Lower lobe of right lung (tissue), 2 donors: ENCODE measurements at places on chromosomes 13 and 19. TPM values are rescaled to one million over a fixed set of nuclear protein-coding genes. Genes with fewer than 3 reads are reported as not detected.

GRCh38 chr19:4985551-4985991 is 16.7 kb downstream of the KDM4B start:
- H3K27ac ChIP-seq: no peak overlapping the region
- H3K27me3 ChIP-seq: no peaks in the 10 kb centered on the region
- peaks cover 5% of the 10 kb centered on the region for H3K36me3 ChIP-seq
- DNase-seq: no peak

- no peaks in the 10 kb centered on the region for H3K36me3 ChIP-seq
- no peak for DNase-seq
- H3K27ac ChIP-seq: no peak overlapping the region
- H3K4me1 ChIP-seq: peaks cover 23% of the 10 kb centered on the region
Observed at GRCh38 chr19:1749373-1750342, 3.6 kb upstream of the ONECUT3 start.

- H3K36me3 ChIP-seq: no peaks in the 10 kb centered on the region
- peaks cover 28% of the 10 kb centered on the region for H3K27me3 ChIP-seq
- H3K4me1 ChIP-seq: no peaks in the 10 kb centered on the region
- H3K27ac ChIP-seq: no peak within 1 kb of the TSS
- no peak within 1 kb of the TSS for H3K4me3 ChIP-seq
Observed at GRCh38 chr19:51458051-51458645, at the start of gene SIGLEC8. TSS of gene SIGLEC8 (minus strand) at chr19:51458454. CDS start at chr19:51458387, 67 bp downstream.

- no peak overlapping the region for H3K27ac ChIP-seq
- no peaks in the 10 kb centered on the region for H3K27me3 ChIP-seq
- DNase-seq: no peak
- H3K4me1 ChIP-seq: no peaks in the 10 kb centered on the region
- no peaks in the 10 kb centered on the region for H3K36me3 ChIP-seq
Observed at GRCh38 chr13:51283371-51283770, 56.1 kb upstream of the SERPINE3 start.

DNA sequence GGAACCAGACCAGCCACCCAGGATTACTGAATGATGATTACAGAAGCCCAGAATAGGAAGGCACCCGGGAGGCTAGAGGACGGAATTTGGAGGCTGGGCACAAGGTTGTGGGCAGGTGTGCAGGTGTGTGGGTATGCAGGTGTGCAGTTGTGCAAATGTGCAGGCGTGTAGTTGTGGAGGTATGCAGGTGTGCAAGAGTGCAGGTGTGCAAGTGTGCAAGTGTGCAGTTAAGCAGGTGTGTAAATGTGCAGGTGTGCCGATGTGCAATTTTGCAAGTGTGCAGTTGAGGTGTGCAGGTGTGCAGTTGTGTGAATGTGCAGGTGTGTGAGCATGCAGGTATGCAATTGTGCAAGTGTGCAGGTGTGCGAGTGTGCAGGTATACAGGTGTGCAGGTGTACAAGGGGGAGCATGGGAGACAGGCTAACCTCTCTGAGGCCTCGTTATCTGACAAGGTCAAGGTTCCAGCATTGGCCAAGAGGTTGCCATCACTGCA is 131.8 kb downstream of the KCTD15 start:
- H3K27me3 ChIP-seq: no peaks in the 10 kb centered on the region
- no peak for DNase-seq
- no peaks in the 10 kb centered on the region for H3K4me1 ChIP-seq
- no peak overlapping the region for H3K4me3 ChIP-seq
- no peaks in the 10 kb centered on the region for H3K36me3 ChIP-seq

- H3K36me3 ChIP-seq: peaks cover 51% of the 10 kb centered on the region
- H3K4me1 ChIP-seq: no peaks in the 10 kb centered on the region
- H3K4me3 ChIP-seq: no peak overlapping the region
- DNase-seq: no peak
- no peak overlapping the region for H3K27ac ChIP-seq
Observed at GRCh38 chr13:49265822-49266221, 18.1 kb downstream of the CDADC1 start.

ZNF726 gene
- total RNA-seq: 3.2 TPM

GRCh38 chr19:11551603-11552235 is 7.3 kb downstream of the ELOF1 start:
- peaks cover 3% of the 10 kb centered on the region for H3K4me1 ChIP-seq
- H3K36me3 ChIP-seq: peaks cover 38% of the 10 kb centered on the region
- H3K4me3 ChIP-seq: no peak overlapping the region
- no peaks in the 10 kb centered on the region for H3K27me3 ChIP-seq
- no peak for DNase-seq

C2CD4C gene
- total RNA-seq: 2.2 TPM

DNA sequence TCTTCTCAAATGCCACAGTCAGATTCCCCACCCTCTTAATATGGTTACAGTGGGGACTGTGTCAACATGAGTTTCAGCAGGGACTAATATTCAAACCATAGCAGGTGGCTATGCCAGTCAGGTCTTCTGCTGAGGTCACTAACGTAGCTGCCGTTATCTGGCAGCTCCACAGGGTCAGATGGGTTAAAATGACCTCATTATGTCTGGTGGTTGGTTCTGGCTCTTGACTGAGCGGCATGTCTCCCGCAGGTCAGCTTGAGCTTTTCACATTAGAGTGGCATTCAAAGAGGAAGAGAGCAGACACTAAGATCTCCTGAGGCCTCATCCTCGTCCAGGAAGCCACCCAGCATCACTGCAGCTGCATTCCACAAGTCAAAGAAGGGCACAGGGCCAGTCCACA is 21.4 kb upstream of the IPO5 start:
- no peak for DNase-seq
- no peaks in the 10 kb centered on the region for H3K27me3 ChIP-seq
- no peaks in the 10 kb centered on the region for H3K4me1 ChIP-seq
- no peaks in the 10 kb centered on the region for H3K36me3 ChIP-seq

C19orf33 gene
- total RNA-seq: 35.6 TPM

DNA sequence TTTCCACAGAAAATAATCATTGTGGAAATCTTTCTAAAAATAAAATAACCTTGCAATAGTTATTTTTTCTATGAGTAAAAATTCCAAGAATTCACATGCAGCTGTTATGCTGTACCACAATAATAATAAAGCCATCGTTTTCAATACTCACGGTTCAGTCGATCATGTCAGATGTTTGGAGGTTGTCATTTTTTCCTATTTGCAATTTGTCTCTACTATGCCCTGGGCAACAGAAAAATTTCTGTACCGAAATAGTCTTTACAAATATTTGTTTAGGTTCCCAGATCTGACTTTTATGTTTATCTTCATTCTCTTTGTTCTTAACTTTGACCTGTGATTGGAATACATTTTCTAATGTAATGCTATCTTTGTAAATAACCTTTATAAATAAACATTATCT is 79.7 kb downstream of the ESD start:
- H3K4me1 ChIP-seq: no peaks in the 10 kb centered on the region
- peaks cover 21% of the 10 kb centered on the region for H3K36me3 ChIP-seq
- no peaks in the 10 kb centered on the region for H3K27me3 ChIP-seq
- no peak overlapping the region for H3K27ac ChIP-seq
- no peak overlapping the region for H3K4me3 ChIP-seq
- DNase-seq: no peak

GRCh38 chr19:8331263-8331845 is 10.1 kb downstream of the RPS28 start:
- H3K27ac ChIP-seq: no peak overlapping the region
- peaks cover 30% of the 10 kb centered on the region for H3K27me3 ChIP-seq
- peaks cover 21% of the 10 kb centered on the region for H3K4me1 ChIP-seq

IGFLR1 gene
- total RNA-seq: 17.1 TPM

GRCh38 chr13:103525530-103525929 is 459.3 kb upstream of the SLC10A2 start:
- H3K27me3 ChIP-seq: no peaks in the 10 kb centered on the region
- no peak for DNase-seq
- no peak overlapping the region for H3K4me3 ChIP-seq
- no peaks in the 10 kb centered on the region for H3K36me3 ChIP-seq

SYT5 gene
- total RNA-seq: not detected

DCT gene
- total RNA-seq: 0.18 TPM

DNA sequence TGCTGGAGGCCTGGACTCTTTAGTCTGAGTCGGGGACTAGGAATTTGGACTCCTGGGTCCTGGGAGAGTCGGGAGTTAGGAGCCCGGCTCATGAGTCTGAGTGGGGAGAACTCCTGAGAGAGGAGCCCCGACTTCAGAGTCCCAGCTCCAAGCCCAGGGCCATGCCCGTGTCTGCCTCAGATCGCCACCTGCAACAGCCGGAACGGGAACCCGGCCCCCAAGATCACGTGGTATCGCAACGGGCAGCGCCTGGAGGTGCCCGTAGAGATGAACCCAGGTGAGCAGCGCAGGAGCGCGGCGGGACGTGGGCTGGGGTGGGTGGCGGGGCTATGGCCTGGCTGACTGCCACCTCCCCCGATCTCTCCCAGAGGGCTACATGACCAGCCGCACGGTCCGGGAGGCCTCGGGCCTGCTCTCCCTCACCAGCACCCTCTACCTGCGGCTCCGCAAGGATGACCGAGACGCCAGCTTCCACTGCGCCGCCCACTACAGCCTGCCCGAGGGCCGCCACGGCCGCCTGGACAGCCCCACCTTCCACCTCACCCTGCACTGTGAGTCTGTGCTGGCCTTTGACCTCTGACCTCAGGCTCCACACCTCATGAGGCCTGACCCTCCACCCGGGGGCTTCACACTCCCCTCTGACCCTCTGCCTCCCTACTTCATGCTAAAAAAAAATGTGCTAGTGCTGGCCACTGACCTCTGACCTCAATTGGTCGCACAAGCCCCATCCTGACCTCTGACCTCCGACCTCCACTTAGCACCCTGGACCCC is 4.4 kb downstream of the BCAM start:
- H3K27me3 ChIP-seq: no peaks in the 10 kb centered on the region
- no peak overlapping the region for H3K27ac ChIP-seq
- H3K4me1 ChIP-seq: peaks cover 20% of the 10 kb centered on the region

- no peaks in the 10 kb centered on the region for H3K36me3 ChIP-seq
- H3K4me1 ChIP-seq: no peaks in the 10 kb centered on the region
Observed at GRCh38 chr13:108437496-108437895, 168.0 kb downstream of the TNFSF13B start.

APC2 gene
- 0.12 TPM for total RNA-seq

GRCh38 chr13:74555276-74555625 is 421.0 kb upstream of the KLF12 start:
- no peaks in the 10 kb centered on the region for H3K36me3 ChIP-seq
- no peak overlapping the region for H3K4me3 ChIP-seq
- DNase-seq: no peak

DNA sequence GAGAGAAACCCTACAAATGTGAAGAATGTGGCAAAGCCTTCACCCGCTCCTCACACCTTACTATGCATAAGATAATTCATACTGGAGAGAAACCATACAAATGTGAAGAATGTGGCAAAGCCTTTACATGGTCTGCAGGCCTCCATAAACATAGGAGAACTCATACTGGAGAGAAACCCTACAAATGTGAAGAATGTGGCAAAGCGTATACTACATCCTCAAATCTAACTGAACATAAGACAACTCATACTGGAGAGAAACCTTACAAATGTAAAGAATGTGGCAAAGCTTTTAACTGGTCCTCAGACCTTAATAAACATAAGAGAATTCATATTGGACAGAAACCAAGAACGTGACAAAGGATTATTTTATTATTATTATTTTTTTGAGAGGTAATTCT is 30.7 kb downstream of the ZNF486 start:
- H3K27me3 ChIP-seq: no peaks in the 10 kb centered on the region
- H3K27ac ChIP-seq: no peak overlapping the region
- no peak overlapping the region for H3K4me3 ChIP-seq

DNA sequence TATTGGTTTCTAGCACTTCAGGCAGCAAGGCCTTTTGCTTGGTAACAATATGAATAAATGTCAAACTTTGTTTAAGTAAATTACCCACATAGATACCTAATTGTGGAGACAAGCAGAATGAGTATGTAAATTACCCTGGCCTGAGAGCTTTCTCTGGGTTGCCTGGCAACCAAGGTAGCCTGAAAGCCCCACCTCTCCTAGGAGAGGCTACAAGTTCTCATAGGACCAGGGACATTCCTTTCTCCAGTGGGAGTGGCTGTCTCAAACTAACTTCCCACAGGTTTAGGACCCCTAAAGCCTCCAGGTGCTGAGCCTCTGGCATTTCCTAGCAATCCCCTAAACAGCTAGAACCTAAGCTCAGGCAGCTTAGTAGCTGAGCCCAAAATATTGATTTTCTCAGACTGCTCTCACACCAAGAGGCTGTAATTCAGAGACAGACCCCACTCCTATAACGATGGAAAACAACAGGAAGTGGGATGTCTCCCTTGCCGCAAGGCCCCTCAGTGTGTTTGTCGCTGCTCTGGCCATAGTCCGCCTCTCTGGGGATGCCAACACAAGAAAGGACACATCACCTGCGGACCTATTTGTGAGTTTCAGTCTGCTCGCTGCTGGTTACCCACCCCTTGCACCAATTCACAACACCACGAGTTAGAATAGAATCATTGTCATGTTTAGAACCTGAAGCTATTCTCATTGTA is 207.3 kb downstream of the DLEU7 start:
- H3K4me3 ChIP-seq: no peak overlapping the region
- no peaks in the 10 kb centered on the region for H3K27me3 ChIP-seq
- H3K36me3 ChIP-seq: no peaks in the 10 kb centered on the region
- peak overlapping the region; percentile 71 for H3K27ac ChIP-seq
- no peak for DNase-seq

OR7A5 gene
- total RNA-seq: not detected

DNA sequence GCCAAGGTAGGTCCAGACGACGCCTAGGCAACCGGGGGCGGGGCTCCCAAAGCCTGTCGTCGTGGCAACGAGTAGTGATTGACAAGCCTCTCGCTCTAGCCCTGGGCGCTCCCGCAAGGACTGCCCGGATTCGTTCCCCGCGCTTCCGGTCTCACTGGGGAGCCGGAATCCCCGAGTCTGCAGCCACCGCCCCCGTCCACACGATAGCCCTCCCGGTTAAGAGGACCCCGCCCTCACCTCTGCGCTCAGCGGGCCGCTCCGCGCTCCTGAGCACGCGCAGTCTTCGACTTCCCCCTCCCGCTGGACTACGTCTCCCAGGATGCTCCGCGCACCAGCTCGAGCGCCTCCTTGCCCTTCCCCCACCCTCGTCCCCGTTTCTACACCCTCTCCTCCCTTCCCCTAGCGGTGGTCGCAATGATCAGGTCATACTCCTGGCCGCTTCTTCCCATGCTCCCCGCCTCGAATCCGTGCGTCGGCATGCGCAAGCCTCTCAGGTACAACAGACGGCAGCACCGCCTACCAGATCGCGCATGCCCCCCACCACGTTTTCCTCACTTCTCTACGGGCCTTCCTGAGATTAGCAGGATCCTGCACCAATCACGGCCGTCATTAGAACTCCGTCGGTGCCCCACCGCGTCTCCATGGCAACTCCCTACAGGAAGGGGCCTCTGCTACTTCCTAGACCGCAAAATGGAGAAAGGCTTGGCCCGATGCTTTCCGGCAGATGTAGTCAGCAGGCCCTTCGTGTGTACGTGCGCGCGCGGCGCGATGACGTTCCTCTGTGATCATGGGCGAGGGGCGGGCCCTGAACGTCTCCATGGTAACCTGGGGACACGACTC is at the start of gene MZF1:
TSS of gene MZF1 (minus strand) at position 518 of the 840 bp plus-strand sequence. CDS start 1,946 bp downstream, outside the sequence.
- H3K27me3 ChIP-seq: no peaks in the 10 kb centered on the region
- peaks cover 27% of the 10 kb centered on the region for H3K36me3 ChIP-seq
- peak within 1 kb of the TSS; percentile 97 for H3K27ac ChIP-seq
- H3K4me3 ChIP-seq: peak within 1 kb of the TSS; percentile 72
- peaks cover 26% of the 10 kb centered on the region for H3K4me1 ChIP-seq

ZNF561 gene
- total RNA-seq: 38.7 TPM
